ENCODE measurements at places on chromosomes 12 and 14.

DNA sequence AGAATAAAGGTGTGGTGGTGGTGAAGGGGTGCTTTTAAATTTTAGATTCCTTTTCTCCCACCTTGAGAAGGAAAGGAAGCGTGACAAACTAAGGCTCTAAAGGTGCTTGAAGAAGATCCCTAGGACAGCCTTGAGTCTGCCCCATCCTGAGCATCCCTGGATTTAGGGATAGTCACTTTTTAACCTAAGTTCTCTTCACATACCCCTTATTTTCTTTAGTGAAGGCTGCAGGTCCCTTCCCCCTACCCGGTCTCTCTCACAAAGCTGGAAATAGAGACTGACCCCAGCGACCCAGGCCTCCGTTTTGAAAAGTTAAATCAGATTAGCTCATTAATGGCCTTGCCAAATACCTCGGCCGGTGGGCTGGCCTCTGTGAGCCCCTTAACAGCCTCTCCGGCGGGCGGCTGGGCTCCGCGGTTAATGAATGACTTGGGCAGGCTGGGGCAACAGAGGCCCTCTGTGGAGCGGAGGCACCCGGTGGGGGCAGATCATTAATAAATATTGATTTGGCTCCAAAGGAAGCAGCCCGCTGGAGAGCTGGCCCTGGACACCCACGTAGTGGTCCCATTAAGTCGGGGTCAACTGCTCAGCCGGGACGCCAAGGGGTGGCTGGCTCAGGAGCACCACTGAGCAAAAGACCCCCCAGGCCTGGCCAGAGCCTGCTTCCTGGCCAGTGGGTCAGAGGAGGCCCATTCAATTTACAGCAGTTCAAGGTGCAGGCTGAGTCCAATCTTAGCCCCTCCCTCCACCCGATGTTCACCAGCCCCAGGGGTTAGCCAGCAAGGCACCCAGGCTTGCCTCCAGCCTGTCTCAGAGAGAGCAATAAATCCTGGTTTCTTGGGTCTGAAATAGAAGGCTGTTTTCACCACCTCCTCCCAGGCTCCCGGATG lies 31.8 kb downstream of the PAH start:
- DNase-seq: no peak

GRCh38 chr12:114952573-114953271 lies 268.7 kb upstream of the TBX3 start:
- no peak for DNase-seq

DNA sequence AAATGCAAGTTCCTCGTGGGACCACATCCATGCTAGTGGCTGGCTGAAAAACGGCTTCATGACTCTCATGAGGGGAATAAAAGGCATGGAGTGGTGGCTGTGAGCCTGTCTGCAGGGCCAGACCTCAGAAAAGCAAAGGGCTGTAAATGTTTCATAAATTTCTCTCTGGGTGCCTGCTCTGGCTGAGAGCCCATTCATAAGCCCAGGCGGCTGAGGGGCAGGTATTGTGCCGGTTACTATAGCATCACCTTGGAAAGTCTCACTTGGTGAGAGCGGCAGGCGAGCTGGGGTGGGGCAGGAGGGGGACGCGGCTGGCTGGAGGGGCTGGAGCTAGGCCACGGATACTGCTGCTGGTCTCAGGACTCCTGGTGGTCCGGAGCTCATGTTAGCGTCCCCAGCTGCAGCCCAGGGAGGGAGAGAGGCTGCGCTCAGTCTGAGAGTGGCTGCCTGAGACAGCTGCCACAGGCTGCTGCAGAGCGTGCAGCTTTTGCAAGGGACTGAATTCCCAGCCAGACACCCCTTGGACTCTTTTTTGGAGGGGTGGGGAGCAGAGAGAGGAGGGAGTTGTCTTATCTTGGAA lies at the start of gene SLC17A8:
Gene SLC17A8 (plus strand): TSS at position 431 of the 580 bp plus-strand sequence. CDS start 318 bp downstream, outside the sequence.
- DNase-seq: no peak

GRCh38 chr12:59007620-59008019 lies 87.3 kb upstream of the LRIG3 start:
- peak; percentile 46 for DNase-seq

- DNase-seq: no peak
Measured at GRCh38 chr12:29230800-29231560, 81.9 kb downstream of the FAR2 start.

DNA sequence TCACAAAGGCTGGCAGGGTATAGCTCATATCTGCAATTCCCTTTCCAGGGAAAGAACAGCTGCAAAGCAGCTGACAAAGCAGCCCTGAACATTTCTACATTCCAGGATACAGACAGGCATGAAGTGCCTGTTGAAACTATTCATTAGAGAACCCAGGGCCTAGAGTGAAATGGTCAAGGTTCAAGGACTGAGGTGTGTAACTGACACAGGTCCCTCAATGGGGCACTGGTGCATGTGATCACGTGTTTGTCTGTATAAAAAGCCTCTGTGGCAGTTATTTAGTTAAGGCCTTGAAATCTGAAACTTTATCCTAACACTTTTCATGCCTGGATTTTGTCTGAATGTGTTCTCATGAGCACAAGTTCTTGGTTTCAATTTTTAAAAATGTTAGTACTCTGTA lies 47.1 kb downstream of the GIT2 start:
- DNase-seq: peak; percentile 65

- DNase-seq: no peak
Measured at GRCh38 chr12:6306599-6307220, 3.8 kb upstream of the PLEKHG6 start.

DNA sequence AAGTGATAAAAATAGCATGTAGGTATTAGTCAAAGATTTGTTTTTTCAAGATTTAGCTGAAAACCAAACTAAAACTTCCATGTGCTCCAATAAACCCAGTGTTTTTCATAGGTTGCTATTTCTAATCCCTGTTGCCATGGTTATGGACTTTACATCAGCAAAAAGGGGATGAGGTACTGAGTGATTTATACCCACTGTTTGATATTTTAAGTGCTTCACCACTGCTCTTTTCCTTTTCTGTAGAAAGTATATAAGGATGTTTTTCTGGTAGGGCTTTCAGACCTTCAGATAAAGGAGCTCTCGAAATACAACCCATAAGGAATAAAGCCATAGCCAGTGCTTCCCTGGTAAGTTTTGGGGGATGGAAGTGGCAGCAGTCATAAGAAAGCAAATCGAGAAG lies at the start of gene OTOGL:
Gene OTOGL (plus strand): TSS at position 279 of the 400 bp plus-strand sequence. CDS start 109,895 bp downstream, outside the sequence.
- no peak for DNase-seq

GRCh38 chr14:29654901-29655550 lies 272.6 kb downstream of the PRKD1 start:
- peak; percentile 79 for DNase-seq

DNA sequence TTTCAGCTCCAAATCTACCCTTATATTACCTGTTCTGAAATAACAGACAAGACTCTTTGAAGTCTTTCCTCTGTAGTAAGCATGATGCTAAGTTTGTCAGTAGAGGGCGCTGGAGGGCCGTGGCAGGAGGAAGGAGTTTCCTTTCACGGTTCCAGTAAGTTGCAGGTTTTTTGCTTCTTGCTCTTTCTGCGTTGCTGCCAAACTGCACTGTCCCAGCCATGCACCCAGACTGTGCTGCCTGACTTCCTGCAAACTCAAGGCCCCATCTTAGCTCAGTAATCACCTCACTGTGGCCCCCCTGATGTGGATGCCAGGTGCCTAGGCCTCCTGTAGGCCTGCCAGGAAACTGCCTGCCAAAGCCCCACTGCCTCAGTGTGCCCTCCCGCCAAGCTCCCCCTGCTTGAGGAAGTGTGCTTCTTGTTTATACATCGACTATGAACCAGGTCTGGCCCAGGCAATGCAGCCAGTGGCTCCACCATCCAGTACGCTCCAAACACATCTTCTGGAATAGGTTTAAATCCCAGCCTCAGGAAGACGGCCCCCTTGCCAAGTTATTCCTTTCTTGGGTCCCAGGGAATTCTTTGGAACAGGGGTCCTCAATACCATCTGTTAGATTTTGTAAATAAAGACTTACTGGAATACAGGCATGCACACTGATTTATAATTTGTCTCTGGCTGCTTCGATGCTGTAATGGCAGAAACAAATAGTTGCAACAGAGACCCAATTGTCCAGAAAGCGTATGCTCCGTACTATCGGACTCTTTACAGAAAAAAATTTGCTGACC lies 193.7 kb upstream of the LRIG3 start:
- DNase-seq: peak; percentile 85

DNA sequence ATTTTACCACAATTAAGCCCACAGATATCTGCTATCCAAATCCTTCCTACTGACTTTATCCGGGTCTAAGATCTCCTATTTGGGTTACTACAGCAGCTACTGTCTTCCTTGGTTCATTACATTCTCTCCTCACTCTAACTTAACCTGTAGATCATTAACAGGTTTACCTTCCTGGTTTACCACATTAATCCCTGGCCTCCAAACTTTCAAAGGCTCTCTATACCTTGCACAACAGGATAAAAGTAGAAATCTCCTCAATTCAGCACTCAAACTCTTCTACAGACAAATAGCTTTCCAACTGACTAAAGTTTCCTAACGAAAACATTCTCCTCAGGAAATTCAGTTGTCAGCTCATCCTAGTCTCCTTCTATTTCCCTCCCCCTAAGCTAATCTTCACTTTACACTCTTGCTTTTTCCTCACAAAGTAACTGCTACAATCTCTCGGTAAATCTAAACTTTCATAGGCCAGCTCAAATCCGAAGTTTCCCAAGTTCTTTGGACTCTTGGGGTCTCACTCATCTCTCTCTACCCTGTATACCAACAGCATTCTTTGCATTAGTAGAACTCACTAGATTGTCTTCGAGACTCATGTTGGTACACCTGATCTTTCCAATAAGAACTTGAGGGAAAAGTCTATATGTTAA lies 2.7 kb downstream of the BTBD7 start:
- DNase-seq: no peak

GRCh38 chr14:26794731-26795130 lies 196.9 kb upstream of the NOVA1 start:
- peak; percentile 90 for DNase-seq

DNA sequence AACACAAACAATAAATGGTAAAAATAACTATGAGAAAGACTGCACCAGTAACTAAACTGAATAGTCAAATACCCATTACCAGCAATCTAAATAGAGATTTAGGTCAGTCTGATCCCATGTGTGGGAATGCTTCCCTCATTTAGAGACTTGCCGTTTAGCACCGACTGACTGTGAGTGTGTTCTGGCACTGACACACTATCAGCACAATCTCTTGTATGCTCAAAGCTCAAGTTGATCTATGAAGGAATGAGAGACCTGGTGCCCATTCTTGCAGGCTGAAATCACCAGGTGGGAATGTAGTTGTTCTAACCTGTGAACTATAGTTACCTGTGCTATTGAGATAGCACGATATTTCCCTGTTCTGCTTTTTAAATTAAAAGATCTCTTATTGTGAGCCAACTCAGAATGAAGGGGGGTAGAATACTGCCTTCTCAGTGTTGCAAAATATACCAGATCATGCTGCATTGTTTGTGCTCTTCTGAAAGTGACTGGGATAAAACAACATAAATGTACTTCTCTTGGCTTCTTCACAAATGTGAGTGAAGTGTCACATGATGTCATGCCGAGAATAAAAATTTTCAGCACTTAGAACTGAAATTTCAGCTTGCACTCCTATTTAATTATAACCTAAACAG lies 99.6 kb downstream of the LIN7A start:
- DNase-seq: no peak

- peak; percentile 73 for DNase-seq
Measured at GRCh38 chr12:16359512-16360491, 12.4 kb downstream of the MGST1 start.

GRCh38 chr12:10940389-10940788 lies 1.3 kb upstream of the TAS2R14 start:
- DNase-seq: peak; percentile 69

GRCh38 chr12:98154850-98155249 lies 360.5 kb upstream of the TMPO start:
- peak; percentile 15 for DNase-seq

- DNase-seq: no peak
Measured at GRCh38 chr12:132239796-132240668, 89.4 kb downstream of the GALNT9 start.

- DNase-seq: peak; percentile 57
Measured at GRCh38 chr14:51855234-51855633, 5.2 kb upstream of the GNG2 start.

GRCh38 chr14:68468437-68469207 lies 324.2 kb downstream of the ZFP36L1 start:
- DNase-seq: peak; percentile 87

GRCh38 chr14:88079624-88080023 lies 74.7 kb downstream of the GPR65 start:
- DNase-seq: no peak

GRCh38 chr14:90114554-90114953 lies 52.8 kb downstream of the KCNK13 start:
- DNase-seq: no peak

Data from fibroblast of mammary gland (primary cell).